ENCODE measurements at places on chromosomes 13 and 19.

DNA sequence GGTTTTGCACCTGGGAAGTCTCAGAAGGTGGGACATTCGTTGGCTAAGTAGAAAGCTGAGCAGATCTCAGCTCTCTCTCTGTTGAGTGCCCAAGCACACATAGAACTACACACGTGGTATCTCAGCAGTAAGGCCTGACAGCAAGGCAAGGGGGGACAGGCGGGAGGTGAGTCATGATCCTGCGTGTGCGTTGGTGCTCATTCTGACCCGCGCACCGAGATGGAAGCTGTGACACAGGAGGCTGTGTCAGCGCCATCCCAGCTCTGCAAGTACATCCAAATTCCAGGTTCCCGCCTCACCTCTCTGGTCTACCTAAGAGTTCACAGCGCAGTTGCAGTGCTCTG is 135.7 kb downstream of the USP12 start:
- no peak for DNase-seq

DNA sequence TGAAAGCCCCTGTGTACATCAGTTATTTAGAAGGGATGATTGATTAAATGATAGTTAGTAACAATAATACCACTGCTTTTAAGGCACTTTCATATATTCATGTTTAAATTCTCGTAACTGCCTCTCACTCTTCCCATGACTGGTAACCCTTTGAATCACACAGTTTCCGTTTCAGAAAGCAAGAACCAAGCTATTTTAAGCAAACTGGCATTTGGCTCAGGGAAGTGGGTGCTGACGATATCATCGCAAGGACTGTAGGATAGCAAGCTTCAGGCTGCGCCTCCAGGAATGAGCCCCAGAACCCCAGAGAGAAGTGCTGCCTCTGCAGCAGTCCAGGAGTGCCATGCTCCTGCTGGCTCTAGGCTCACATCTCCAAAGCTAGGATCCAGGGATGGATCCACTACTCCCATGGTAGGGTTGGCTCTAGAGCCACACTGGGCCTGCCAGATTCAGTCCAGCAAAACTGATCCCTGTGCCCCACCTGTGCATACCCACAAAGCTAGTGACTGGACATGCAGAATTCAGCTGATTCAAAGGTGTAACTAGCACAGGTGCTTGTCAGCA is 313.5 kb downstream of the SLC7A1 start:
- DNase-seq = no peak

DNA sequence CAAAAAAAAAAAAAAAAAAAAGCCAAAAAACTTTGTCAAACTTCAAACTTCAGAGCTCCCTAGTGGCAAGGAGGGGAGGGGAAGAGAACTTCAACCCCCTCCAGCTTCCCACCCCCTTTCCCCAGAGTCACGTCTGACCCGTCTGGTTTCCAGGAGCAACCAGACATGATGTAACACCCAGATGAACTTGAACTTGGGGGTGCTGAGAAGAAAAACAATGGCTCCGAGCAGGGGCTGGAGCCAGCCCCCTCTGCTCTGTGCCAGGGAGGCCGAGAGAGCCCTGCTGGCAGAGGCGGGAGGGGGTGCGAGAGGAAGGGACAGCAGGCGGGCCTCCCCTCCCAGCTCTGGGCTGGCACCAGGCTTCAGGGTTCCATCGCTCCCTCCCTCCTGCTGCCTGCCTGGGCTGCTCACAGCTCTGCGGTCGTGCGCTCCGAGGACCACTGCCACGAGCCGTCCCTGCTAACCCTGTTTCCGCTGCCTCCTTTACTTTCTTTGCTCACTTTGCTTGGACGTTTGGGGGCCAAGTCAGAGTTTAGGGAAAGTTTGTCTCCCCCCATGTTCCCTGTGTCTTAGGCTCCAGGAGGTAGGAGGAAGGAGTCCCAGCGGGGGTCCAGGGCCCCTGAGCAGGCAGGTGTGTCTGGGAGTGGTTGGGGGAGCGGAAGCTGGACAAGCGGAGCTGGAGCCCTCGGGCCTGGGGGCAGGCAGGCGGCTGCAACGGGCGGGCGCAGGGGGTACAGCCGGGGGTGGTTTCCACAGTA is 11.1 kb downstream of the LYL1 start:
- no peak for DNase-seq

- no peak for DNase-seq
Measured at GRCh38 chr13:30551189-30551588, 66.5 kb upstream of the USPL1 start.

DNA sequence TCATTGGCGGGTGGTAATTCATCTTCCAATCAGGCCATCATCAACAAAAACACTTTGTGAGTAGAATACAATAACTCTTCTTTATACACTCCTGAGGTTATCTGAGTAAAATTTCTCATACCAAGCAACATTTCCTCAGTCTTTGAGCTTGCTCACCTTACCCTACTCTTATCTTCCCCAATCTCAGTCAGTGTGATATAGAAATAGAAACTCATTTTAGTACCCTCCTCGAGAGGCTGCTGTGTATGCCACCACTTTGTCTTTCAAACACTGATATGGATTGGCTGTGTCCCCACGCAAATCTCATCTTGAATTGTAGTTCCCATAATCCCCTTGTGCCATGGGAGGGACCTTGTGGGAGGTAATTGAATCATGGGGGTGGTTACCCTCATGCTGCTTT is 209.7 kb downstream of the RBM26 start:
- DNase-seq = no peak

DNA sequence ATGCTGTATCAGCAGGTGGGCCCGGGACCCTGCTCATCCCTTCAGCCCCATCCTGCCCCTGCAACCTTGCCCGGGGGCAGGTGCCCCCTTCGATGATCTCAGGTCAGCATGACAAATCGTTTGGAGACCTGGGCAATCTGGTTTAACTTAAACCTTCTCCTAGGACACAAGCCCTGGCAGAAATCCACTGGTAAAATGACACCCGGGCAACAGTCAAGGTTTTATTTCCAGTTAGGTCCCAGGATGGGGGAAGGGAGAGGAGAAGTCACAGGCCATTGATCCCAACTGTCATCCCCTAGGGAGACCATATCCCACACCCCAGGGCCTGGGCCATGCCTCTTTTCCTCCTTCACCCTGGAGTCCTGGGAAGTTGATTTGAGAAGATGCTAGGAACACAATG is 1.8 kb upstream of the PLIN5 start:
- no peak for DNase-seq

DNA sequence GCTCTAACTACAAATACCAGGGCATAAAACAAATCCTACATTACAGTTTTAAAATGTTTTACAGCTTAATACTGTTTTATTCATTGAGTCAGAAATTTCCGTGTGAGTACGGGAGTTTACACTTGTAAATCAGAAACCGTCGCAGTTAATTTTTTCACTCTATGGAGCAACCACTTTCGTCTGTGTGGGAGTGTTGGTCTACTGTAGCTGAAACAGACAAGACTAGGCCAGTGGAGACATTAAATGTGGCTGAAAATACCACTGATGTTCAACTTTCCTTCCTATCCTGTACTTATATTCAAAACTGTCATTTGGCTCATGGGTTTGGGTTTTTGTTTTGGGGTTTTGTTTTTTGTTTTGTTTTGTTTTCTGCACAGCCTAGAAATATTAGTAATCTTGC is 268.7 kb downstream of the DCT start:
- DNase-seq = no peak

DNA sequence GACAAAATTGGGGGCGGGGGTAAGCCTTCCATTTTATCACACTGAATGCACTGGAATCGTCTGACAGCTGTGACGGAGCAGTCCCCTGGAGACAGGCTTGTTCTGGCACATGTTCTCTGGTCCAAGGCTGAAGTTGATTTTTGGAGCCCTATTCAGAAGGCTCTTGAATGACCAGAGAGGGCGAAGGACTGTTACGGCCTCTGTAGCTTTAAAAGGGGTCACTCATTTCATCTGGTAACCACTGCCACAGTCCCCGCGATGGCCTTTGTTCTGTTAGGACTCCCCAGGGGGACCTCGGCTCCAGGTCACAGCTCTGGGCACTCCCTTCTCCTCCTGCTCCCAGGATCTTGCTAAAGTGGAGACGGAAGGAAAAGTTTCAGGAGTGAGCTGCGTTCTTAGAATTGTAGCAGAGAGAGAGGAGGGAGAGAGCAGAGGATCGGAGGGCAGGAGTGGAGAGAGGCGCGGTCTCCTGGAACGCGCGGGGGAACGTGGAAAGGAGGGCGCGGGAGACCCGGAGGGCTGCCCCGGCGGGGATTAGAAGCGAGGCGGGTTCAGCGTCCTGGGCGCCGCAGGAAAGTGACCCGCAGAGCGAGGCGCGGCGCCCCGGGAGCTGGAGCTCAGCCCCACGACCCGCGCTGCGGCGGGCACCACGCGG is 134.3 kb upstream of the MYO16 start:
- DNase-seq = no peak

DNA sequence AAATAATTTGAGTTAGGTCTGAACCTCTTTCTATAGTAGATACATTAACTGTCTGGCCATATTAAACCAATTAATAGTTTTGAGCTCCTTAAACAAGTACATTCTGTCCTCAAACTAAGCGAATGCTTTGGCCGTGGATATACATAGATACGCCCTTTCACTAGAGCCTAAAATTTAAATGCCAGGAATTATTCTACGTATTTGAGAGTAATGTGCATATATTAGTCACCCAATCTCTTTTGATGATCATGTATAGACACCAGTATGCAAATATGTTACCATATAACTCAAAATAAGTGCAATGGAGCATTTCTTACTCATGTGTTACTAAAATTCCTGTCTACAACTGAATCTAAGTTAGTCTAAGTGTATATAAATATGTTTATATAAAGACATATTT is 70.4 kb downstream of the FLT1 start:
- DNase-seq = no peak

DNA sequence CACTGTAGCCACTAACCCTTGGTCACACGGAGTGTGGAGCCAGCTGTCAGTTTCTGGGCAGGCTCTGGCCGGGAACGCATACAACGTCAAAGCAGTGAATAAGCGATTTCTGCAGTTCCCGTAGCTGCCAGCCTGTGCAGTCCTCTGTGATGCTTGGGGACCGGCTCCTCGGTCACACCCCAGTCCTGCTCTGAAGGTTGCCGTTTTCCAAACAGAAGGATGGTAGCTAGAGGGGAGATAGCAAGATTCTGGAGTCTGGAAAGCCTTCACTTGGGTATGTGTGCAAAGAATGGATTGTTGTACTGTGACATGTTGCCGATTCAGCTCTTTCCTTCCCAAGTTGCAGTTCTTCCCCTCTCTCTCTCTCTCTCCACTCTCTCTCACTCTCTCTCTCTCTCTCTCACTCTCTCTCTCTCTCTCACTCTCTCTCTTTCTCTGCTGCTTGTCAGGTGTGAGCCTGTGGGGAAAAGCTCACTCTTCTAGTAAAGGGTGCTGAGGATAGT is 38.7 kb upstream of the C1QTNF9 start:
- no peak for DNase-seq

DNA sequence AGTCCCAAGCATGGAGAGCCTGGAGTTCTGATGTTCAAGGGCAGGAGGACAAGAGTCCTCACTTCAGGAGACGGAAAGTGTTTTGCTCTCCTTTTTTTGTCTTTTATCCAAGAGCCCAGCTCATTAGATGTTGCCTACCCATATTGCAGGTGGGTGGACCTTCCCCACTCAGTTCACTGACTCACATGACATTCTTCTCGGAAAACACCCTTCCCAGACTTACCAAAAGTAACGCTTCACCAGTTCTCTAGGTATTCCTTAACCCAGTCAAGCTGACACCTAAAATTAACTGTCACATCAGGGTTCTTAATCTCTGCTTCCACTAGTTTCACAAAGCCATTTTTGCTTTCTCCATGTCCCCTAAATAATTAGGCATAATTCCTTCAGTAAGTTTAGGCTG is 2215.4 kb upstream of the PCDH20 start:
- no peak for DNase-seq

- no peak for DNase-seq
Measured at GRCh38 chr19:58562122-58563033, 4.0 kb upstream of the UBE2M start.

- no peak for DNase-seq
Measured at GRCh38 chr13:33758113-33758512, 59.8 kb upstream of the RFC3 start.

DNA sequence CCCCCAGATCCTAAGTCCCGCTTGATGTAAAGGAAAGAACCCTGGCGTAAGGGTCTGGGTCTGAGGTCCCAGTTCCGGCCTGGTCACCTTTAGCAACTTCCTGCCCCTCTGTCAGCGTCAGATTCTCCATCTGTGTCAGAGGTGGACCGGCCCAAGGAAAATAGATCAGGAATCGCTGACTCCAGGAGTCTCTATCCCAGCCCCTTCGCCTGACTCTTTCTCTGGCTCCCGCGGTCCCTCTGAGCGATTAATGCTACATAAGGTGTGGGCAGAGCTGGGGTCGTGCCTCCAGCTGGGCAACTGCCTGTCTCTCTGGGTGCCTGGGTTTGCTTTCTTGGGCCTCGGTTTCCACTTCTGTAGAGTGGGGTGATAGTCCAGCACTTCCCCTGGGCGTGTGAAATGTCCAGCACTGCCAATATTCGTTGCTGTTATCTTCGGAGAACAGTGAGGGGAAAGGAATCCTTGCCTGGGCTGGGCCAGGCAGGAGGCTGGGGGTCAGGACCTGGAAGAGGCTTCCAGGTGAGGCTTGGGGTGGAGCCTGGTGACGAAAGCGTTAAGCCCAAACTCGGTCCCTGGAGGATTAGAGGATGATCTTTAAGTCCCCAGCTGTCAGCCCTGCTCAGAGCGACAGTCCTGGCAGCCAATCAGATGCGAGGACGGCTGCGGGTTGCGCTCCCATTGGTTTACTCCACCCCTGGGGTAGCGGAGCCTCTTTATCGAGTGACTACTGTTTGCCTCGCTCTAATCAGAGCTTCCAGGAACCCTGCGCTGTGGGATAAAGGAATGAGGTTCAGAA is 767 bp downstream of the ABCA7 start:
- peak; percentile 89 for DNase-seq

GRCh38 chr13:97878431-97879375 is 74.8 kb upstream of the IPO5 start:
- no peak for DNase-seq

DNA sequence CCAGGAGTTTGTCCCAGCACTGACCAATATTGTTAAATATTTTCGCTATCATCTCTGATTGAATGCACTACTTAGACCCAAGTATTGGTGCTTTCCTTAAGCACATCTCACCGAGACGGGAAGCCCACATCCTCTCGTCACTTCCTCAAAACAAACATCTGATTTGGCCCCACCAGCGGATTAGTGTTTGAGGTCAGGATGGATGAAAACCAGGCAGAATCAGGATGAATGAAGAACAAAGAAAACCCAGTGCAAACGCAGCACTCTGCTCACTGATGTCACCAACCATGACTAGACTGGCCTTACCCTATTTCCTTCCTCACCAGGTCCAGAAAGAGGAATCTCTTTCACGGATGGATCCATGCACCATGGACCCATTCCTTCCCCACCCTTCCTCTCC is 6.0 kb downstream of the PLAUR start:
- no peak for DNase-seq

DNA sequence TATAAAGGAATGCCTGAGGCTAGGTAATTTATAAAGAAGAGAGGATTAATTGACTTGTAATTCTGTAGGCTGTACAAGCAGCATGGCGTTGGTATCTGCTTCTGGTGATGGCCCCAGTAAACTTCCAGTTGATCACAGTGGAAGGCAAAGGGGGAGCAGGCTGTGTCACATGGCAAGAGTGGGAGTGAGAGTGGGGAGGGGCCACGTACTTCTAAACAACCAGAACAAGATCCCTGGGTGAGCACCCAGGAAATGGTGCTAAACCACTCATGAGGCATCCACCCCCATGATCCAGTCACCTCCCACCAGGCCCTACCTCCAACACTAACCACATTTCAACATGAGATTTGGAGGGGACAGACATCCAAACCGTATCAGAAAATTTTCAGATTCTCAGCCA is 3.0 kb upstream of the RNF113B start:
- no peak for DNase-seq

GRCh38 chr19:49843265-49843664 is 7.7 kb upstream of the PTOV1 start:
- no peak for DNase-seq
